Activated CD4-positive, alpha-beta memory T cell treated with anti-CD3 and anti-CD28 coated beads, Interleukin-2, amount 10 ng/mL, durations not matched to agents 7 days and 5 days (primary cell): ENCODE measurements at places on chromosomes 1 and 21.

GRCh38 chr1:203769505-203770343 is 4.7 kb downstream of the LAX1 start:
- DNase-seq: no peak

DNA sequence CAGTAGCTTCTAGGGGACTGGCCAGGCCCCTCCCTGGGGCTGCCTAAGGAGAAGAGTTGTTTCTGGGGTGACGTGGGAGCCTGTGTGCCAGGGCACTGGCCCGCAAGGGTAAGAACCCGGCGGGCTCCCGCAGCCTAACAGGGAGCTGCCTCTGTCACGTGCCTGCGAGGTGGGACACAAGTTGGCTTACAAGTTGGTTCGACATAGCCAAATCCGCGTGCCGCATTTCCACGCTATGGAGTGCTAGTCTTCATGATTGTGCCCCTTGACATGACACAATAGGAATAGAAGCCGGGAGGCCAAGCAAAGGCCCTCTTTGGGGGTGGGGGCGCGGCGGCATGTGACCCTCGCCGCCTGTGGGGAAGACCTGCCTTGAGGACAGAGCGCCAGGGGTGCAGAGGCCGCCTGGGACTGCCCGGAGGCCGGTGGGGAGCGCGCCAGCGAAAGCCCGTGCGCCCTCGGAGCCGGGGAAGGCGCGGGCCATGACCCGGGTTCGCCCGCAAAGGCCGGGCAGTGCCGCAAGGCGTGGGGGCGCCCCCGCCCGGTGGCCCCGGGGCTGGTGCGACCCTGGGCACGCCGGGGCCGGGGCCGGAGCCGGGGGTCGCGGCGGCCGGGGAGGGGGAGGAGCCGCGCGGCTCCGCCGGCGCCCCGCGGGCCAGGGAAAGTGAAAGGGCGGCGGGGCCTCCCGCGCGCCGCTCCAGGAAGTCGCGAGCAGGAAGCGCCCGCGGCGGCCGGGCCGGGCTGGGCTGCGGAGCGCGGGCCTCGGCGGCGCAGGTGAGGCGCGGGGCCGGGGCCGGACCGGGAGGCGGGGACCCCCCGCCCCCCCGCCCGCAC is at the start of gene SLC37A1:
SLC37A1 (plus strand) TSS at position 702 of the 834 bp plus-strand sequence. CDS start 4,603 bp downstream, outside the sequence.
- DNase-seq: peak; percentile 51

DNA sequence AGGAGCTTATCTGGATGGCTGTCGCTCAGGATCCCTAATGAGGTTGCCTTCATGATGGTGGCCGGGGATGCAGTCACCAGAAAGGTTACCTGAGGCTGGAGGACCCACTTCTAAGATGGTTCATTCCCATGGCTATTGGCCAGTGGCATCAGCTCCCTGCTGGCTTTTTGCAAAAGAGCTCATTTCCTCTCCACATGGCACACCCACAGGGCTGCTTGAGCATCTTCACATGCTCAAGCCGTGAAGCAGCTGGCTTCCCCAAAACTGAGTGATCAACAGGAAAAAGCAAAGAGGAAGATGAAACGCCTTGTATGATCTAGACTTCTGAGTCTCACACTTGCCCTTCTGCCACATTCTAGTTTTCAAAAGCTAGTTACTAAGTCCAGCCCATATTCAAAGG is 124.6 kb upstream of the CXADR start:
- no peak for DNase-seq

GRCh38 chr1:152444045-152444444 is 30.0 kb upstream of the CRNN start:
- no peak for DNase-seq

GRCh38 chr1:29391362-29391880 is 155.1 kb downstream of the PTPRU start:
- no peak for DNase-seq

GRCh38 chr1:1775327-1776226 is 2.7 kb downstream of the NADK start:
- no peak for DNase-seq

DNA sequence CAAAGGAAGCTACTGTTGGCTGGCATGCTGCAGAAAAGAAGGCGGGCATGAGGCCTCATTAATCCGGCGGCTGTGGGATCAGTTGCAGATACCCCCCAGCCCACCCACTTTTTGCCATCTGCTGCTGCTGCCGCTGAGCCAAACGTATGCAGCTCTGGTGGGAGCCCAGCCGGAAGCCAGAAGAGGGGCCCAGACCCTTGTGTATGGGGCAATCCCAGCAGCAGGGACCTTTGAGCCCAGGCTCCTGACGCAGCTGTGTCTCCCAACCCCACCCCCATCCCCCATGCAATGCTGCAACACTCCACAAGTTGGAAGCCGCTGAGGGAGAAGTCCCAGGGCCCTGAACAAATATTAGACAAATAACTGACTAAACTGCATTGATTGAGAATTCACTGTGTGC is 106.0 kb downstream of the ELAVL4 start:
- DNase-seq: no peak

- DNase-seq: no peak
Observed at GRCh38 chr1:92329347-92330129, 30.7 kb downstream of the RPAP2 start.

DNA sequence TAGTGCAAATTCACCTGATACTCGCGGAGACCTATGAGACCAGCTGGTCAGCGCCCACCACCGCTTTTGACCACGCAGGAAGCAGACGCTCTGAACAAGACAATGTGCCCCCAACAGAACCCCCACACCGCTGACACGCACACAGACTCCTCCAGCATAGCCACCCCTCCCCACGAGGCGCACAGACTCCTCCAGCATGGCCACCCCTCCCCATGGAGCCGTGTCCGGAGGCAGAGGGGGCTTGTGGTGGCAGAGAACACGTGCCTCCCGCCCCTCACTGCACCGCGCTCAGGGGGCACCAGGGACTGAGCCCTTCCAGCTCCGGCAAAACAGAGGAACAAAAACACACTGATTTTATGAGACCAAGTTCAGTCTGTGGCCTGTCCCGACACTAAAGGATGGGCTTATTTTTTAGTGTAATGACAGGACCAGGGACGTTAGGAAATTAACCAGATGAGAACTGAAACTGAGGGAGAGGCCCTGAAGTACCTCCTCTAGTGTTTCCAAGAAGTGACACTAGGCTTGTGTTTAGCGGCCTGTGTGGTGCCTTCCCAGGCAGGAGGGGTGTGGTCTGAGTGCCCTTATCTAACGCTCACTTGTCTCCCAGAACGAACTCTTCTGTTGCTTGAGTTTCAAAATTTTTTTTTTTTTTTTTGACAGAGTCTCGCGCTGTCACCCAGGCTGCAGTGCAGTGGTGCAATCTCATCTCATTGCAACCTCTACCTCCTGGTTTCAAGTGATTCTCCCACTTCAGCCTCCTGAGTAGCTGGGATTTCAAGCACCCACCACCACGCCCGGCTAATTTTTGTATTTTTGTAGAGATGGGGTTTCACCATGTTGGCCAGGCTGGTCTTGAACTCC is 10.0 kb upstream of the AGPAT3 start:
- DNase-seq: peak; percentile 83
